Brain pericyte (primary cell): ENCODE measurements at places on chromosomes 6 and 20.

- no peak for DNase-seq
These were observed 18.7 kb downstream of the CDS2 start for GRCh38 chr20:5145365-5146098.

DNA sequence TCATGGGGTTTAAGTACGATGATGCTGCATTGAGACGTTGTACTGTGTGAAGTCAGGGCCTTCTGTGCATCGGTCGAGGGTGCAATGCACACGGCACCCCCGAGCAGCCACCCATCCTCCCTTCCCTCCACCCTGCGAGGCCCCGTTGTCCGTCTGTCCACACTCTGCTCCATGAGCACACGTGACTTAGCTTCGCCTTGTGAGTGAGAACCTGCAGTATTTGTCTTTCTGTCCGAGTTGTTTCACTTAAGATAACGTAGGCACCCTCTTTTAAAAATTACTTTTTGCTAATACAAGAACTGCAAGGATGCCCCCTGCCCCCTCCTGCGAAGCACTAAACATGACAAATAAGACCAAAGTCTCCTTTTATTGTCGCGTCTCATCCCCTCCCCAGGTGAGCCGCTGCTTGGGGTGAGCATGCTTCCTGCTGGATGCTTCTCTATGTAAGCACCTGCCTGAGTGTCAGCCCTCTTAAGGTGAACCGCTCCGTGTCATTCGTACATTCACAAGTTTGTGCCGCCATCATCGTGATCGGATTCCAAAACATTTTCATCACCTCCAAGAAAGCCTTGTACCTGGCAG is 3.6 kb upstream of the RBBP8NL start:
- DNase-seq, result no peak

- no peak for DNase-seq
These were observed 95.8 kb upstream of the UST start for GRCh38 chr6:148650941-148651505.

GRCh38 chr20:64069209-64069613 is 6.2 kb downstream of the TCEA2 start:
- no peak for DNase-seq

DNA sequence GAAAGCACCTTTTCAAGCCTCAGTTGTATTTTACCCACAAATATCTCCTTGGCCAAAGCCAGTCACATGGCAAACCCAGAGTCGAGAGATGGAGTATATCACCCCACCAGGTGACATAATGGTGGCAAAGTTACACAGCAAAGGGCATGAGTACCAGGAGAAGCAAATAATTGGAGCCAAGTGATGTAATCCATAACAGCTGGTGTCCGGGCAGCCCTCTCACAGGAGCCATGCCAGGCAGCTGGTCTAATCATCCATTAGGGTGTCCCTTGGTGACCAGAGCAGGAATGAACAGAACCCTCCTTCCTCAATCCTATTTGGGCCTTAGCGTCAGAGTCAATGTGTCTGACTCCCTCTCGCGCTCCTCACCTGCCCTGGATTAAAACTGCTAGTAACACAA is 272.1 kb downstream of the LRFN2 start:
- no peak for DNase-seq
